ENCODE measurements at places on chromosomes 4 and X.

DNA sequence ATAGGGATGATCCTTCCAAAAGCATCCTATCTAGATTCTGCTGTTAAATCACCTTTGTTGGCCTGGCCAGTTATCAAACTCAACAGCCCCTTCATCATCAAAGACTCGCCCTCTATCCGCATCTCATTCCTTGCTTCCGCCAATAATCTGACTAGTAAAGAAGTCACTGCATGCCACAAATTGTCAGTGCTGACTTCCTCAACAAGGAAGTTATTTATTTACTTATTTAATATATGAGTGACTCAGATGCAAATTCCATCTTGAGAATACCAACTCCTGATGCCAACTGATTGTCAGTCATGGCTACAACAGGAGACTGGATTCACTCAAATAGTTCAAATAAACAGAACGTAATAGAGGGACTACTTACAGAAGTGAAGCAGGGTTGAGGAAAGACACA lies 283.8 kb downstream of the TRIML1 start:
- no peak for DNase-seq

DNA sequence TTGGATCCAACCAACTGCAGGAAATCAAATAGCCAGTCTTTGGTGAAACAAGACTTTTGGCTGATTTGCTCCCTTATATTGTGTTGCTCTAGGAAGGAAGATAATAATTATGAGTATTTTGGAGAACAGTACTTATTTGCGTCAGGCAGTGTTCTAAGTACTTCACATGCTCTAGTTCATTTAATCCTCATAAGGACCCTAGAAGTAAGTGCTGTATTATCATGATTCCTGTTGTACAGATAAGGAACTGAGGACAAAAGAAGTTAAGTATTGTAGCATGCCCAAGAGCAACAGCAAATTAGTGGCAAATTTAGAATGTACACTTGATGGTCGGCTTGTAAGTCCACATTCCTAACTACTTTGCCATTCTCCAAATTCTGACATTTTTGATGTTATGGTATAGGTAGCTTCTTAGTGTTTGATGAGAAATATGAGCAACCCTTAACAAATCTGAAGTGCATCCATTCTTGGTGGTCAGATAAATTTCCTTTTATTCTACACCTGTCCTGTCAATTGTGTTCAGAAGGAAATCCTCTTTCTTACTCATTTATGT lies 72.0 kb downstream of the SPRY1 start:
- DNase-seq = no peak

- DNase-seq = no peak
Observed at GRCh38 chrX:148381603-148382002, 118.8 kb upstream of the AFF2 start.

DNA sequence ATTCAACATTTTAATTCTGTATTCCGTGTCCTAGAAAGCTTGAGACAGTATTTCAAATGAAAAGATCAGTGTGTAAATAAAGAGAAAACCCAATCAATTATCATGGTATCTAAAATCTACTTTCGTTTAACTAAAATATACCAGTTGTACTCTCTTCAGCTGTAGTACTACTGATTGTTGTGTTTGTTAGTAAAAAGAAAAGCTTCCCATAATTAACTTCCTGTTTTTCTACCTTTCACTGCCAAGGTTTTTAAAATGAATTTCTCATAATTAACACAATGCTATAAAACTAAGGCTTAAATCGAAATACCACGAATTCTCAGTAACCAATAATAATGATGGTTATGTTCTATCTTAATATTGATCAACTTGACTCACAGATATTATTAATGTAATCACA lies 37.4 kb downstream of the PPP3CA start:
- no peak for DNase-seq

DNA sequence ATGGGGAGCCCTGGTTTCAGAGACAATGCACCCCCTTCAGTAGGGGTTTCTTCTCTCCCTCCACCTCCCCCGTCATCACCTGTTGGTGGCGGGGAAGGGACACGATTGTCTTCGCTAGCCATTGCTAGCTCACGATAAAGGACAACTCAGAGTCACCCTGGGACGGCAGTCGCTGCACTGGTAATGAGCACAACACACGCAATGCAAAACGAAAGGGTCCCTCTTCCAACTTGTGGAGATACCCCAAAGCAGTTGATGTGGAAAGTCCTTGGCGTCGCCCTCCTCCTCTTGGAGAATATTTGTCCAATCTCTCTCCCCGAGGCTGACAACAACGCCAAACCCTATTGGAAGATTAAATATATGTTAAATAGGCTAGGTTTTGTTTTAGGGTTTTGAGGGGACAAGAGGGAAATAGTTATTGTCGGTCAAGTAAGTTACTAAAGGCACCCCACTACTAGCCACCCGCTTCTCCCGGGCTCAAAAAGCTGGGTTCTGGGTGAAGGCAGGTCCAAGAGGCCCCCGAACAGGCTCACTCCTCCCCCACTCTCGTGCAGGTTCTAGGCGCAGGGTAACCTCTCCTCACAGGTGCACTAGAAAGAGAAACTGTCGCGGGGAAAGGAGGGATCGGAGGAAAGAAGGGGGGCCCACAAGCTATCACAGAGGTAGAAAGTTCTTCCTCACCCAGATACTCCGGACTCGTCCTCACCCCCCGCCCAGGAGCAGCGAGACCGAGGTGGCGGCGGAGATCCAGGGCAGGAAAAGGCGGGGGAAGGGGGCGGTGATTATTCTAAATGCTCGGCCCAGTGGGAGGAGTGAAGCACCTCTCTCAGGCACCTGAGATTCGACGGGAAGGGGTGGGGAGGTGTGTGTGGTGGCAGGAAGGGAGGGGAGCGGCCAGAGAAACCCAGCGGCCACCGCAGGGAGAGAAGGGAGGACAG lies at the start of gene LRBA:
Gene LRBA, minus strand, starts transcription at position 764 of the 938 bp plus-strand sequence. Its CDS starts 642 bp downstream, at position 122.
- peak; percentile 81 for DNase-seq

DNA sequence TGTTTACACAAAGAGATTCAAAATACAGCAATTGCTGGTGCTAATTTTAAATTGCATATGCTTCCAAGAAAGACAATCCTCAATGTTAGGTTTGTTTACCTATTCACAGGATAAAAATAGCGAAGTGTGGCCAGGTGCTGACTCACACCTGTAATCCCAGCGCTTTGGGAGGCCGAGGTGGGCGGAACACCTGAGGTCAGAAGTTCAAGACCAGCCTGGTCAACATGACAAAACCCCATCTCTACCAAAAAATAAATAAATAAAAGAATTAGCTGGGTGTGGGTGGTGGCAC lies 77.7 kb downstream of the OPHN1 start:
- no peak for DNase-seq

DNA sequence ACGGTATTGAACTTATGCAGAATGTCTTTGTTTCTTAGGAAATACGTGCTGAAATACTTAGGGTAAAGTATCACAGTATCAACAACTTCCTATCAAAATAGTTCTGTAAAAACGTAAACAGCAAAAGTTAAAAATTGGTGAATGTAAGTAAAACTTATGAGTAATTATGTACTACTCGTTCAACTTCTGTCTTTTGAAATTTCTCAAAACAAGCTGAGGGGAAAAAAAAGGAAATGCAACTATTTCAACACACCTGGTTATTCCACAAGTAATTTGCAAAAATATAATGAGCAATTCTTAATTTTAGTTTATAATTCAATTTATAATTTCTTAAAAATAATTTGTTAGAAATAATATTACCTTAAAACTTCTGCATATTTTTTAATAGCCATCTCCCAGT lies 8.3 kb downstream of the PPID start:
- no peak for DNase-seq

DNA sequence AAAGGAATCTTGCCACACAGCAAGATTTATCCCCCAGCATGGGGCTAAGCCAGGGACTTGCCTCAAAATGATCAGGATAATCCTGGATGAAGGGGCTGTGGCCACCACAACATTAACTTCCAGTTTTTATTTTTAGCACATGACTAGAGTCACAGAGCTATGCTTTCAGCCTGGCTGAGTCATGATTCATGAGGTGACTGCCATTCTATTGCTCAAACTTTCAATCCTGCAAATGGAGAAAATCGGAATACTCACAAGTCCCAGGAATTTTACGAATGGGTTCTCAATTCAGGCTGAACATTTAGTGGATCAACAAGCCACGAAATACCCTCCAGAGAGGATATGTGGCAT lies 70.7 kb upstream of the HPGD start:
- no peak for DNase-seq

GRCh38 chr4:76651616-76652015 lies 216.6 kb downstream of the SHROOM3 start:
- DNase-seq = no peak

GRCh38 chr4:123744664-123745290 lies 348.2 kb downstream of the SPRY1 start:
- no peak for DNase-seq

DNA sequence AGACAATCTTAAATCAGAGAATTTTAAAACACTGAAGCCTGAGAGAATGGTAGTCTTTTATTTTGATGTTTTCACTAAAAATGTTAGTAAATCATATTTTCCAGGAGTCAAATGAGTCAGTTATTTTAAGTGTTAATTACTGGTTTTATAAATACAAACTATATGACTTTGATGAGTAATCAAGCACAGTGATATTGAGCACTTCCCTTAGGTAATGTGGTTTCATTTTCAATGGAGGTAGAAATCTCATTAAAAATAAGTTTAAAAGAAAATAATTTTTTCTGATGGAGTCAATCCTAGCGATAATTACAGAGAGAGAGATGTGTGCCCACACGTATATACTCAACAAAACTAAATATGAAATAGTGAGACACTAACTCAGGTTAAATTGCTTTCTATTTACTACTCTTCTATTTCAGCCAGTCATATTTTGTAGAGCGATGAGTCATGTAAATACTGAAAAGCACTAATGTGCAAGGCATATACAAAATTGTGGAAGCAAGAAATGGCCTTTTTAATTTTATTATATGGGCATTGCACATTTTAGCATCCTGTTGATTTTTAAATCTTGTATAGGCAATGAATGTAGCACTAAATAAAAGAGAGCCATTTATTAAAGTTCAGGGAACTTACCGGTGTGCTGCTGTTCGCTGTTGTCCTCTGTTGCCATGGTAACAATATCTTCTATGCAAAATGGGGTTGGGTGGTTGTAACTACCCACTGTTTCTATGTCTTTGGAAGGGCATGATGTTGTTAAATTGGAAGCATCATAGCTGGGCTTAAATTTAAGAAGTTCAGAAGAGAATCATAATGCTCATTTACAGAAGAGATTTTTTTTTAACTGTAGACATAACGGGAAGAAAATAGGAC lies 513.7 kb downstream of the TLL1 start:
- DNase-seq = peak; percentile 69

- DNase-seq = no peak
Observed at GRCh38 chr4:3387943-3388361, 53.8 kb upstream of the HGFAC start.

GRCh38 chr4:105483840-105484239 lies 10.0 kb upstream of the PPA2 start:
- DNase-seq = no peak

DNA sequence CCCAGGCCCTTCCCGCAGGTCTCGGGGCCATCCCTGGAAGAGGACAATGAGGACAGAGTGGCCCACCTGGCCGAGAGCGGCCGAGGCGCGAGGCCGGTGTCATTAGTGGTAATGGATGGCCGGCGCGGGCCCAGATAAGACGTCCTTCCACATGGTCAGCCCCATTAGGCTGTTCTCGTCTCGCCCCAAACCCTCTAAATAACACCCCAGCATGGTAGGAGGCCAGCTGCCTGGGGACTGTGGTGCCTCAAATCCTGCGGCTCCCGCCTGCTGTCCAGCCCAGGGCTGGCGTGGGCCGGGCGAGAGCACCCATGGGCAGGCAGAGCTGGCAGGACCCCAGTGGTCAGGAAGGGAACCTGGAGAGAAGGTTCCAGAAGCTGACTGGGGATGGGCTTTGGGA lies 121.7 kb downstream of the FAM53A start:
- no peak for DNase-seq

DNA sequence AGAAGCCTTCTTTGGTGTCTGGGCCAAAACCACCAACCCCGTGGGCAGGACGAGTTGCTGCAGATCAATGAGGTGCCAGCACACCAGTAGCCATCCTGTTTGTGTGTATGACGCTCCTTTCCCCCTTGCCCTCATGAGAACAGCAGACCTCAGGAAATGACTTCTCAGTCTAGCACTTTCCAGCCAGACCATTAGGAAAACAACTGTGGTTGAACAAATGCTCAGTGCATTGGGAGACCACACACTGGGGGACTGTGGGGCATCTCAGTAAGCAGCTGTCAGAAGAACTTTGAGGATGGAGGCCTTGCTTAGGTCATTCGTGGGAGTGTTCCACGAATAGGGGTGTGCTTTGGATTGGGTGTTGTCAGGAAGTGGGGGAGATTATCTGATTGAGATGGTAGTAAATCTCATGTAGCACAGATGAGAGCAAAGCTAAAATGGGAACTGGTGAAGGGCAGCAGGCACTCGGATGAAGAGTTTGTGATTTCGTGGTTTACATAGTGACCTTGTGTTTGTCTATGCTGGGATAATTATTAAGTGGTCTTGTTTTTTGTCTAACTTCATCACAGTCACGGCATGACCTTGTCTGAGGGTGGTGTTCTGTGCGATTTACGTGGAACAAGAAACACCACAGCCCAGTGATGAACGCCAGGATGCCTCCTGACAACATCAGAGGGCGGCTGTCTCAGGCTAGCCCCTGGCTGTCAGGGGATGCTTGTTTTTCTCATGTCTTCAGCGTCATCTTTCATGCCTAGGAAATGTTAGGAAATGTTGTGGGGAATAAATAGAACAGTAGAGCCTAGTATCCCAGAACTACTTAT lies 70.1 kb downstream of the USP46 start:
- DNase-seq = no peak

- peak; percentile 13 for DNase-seq
Observed at GRCh38 chr4:39697740-39698423, at the start of gene UBE2K. Gene UBE2K (plus strand): TSS chr4:39698136. CDS start chr4:39698328, 192 bp downstream.

DNA sequence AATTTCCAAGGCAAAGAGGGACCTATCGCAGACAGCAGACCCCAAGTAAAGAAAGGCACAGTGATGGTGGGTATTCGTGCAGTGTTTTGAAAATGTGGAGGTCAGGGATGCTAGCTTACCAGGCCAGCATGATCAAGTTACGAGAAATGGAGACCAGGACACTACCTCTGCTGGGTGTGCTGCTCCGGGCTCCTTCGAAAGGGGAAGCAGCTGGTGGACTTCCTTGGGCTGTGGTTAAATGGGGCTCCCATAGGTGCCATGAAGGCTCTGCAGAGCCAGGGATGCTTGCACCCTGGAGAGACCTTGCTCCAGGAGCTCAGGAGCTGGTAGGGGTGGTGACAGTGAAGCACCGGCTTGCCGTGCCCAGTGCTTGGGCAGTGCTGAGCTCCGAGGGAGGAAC lies 68.8 kb downstream of the TBL1X start:
- DNase-seq = no peak

- no peak for DNase-seq
Observed at GRCh38 chr4:124018383-124019317, 622.1 kb downstream of the SPRY1 start.

GRCh38 chr4:118059397-118059796 lies 25.1 kb downstream of the NDST3 start:
- no peak for DNase-seq

Measured in NCI-H748 treated with DMSO at 0.1 percent for 48 hours (cell line).